Stimulated activated CD8-positive, alpha-beta memory T cell treated with anti-CD3 and anti-CD28 coated beads, Interleukin-7, amount 100 ng/mL, for 24 hours (primary cell): ENCODE measurements at places on chromosomes 1 and 21.
A peak's percentile ranks its signal among the peaks of the same experiment; 100 is the strongest.

- no peak for DNase-seq
Observed at GRCh38 chr1:230456478-230456877, 30.3 kb upstream of the PGBD5 start.

DNA sequence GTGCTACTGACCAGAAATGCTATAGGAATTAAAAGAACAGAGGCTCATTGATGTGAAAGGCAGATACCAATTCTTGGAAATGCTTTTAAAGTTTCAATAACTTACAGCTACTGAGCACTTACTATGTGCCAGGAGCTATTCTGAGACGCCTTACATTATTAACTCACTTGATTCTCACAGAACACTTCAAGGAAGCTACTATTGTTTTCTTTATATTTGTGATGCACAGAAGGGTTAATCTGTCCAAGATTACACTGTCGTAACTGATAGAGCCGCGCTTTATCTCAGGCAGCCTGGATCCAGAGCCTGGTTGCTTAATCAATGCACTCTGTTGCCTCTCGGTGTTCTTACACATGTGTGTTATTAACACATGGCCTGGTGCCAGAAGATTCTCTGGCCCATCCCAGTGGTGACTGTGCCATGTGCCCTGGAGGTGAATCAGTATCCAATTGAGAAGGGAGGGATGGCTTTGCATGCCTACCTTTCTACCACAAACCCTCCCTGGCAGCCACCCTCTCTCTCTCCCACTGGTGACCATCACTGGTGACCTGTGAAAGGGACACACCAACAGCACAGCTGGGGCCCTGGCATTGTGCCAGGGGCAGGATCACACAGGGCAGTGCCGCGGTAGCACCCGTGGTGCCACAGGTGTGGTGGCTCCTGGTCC lies 8.8 kb downstream of the FMO1 start:
- DNase-seq: no peak

- DNase-seq: no peak
Observed at GRCh38 chr1:23403038-23403336, 21.6 kb downstream of the TCEA3 start.

GRCh38 chr1:99969260-99969728 lies 502 bp upstream of the SLC35A3 start:
- DNase-seq: no peak

GRCh38 chr1:225388372-225388771 lies 39.5 kb downstream of the LBR start:
- no peak for DNase-seq

DNA sequence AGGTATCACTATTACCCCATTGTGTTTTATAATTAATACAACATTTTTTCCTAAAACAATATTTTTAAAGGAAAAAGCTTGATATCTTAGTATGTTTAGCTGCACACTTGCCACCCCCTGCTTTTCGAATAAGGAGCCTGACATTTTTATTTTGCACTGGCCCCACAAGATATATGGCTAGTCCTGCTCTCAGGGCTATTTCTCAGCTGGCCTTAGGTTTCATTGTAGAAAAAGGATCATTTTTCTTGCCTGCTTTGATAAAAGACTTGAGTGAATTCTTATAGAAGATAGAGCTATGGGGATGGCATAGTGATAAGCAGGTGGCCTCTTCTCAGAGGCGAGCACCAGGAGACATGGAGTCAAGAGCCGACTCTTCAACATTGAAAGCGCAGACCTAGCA lies 167.0 kb downstream of the FAM78B start:
- DNase-seq: no peak

GRCh38 chr1:26922901-26923300 lies 1.4 kb downstream of the NUDC start:
- no peak for DNase-seq

- no peak for DNase-seq
Observed at GRCh38 chr1:168230709-168231108, 4.9 kb downstream of the SFT2D2 start.

GRCh38 chr1:2342384-2343022 lies 48.9 kb downstream of the MORN1 start:
- no peak for DNase-seq

- DNase-seq: no peak
Observed at GRCh38 chr1:182720463-182720862, 36.1 kb upstream of the RGS8 start.

GRCh38 chr1:109239409-109240068 lies 9.8 kb upstream of the CELSR2 start:
- DNase-seq: no peak

DNA sequence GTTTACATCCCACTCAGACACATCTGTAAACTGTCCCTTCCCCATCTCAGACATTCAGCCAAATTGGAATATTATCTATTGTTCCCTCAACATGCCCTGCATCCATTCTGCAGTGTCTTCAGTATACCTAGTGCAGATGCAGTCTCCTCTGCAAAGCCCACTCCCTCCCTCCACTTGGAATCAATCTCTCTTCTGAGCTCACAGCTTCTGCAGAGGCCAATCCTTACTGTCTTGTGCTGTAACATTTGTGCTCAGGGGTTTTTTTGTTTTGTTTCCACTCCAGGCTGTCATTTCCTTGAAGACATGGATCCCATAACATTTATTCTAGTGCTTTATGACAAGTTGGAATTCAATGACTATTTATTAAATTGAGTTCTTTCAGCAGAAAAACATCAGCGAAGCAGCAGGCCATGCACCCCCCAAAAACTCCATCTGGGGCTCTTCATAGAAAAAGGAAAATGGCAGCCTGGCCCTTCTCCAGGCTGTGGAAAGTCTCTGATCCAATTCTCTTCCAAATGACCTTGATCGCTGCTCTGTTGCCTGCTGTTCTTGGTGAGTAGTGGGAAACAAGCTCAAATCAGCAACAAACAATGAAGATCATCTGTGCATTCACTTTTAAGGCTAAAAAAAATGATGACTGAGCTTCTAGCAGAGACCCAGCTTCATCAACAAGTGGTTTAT lies 8.7 kb downstream of the C4BPA start:
- DNase-seq: no peak

GRCh38 chr1:219480011-219480410 lies 132.9 kb downstream of the ZC3H11B start:
- DNase-seq: no peak

- peak; percentile 73 for DNase-seq
Observed at GRCh38 chr1:44652445-44653106, 21.7 kb downstream of the TMEM53 start.

DNA sequence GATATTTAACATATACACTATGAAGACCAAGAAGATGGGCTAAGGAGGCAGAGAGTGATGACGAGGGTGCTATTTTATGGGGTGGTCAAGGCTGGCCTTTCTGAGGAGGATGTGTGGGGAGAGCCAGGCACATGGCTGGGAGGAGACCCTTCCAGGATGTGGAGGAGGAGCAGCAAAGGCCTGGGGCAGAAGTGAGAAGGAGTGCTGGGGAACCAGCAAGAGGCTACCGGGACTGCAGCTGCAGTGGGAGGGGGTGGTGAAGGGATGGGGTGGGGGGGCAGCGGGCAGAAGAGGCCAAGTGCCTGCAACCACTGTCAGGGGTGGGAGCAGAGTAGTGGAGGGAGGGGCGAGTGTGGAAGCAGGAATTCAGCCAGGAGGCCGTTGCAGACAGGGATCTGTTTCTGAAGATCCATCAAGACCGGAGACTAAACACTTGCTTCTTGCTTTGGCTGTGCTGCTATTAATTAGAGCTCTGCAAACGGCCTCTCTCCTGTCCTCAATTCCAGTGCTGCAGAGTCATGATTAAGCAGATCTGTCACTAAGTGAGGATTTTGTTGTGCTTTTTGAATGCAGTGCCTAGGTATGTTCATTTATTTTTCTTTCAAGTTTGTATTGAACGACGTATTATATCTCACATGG lies 89.9 kb downstream of the IER5 start:
- DNase-seq: no peak
